ENCODE measurements at places on chromosomes 16 and 17.

GRCh38 chr17:29772981-29773380 is 150.3 kb upstream of the CORO6 start:
- no peak for DNase-seq

DNA sequence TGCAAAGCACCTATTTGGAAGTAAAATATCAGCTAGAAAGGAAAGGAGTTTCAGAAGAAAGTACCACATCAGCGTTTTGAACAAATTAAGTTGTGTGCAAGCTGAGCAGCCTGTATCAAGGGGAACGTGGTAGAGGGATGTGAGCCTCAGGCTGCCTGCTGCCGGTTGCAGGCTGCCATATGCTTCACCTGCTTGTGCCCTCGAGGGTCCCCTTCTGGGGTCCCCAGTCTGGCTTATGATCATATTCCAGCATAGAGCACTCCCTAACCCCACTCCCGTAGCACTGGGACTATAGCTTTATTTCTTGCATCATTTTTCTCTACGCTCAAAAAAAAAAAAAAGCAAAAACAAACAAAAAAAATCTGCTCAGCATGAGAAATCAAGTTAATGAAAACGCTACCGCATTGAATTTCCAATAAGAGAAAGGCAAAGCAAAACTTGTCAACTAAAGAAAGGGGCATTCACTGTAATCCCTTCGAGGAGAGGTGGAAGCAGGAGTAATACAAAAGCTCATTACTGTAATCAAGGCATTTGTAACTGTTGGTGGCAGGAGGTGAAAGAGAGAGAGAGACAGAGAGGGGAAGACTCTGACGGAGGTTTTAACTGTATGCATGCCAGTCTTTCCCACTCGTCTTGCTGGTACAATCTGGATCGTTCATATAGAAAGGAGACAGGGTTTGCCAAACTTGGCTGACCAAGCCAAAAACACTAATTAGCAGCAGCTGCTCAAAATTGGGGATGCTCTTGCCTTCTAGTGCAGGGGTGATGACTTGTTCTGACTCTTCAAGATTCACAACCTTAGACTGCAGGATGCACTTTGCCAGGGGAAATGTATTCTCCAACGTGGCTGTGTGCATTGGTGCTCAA is 258.2 kb upstream of the HSBP1 start:
- DNase-seq, result no peak

GRCh38 chr17:1289695-1290094 is 10.2 kb downstream of the TRARG1 start:
- no peak for DNase-seq

GRCh38 chr16:4915226-4915761 is 21.7 kb downstream of the PPL start:
- DNase-seq, result no peak

GRCh38 chr16:68378436-68379415 is 67.9 kb downstream of the PRMT7 start:
- DNase-seq, result no peak

GRCh38 chr17:40471846-40472732 is 28.8 kb downstream of the IGFBP4 start:
- DNase-seq, result no peak

DNA sequence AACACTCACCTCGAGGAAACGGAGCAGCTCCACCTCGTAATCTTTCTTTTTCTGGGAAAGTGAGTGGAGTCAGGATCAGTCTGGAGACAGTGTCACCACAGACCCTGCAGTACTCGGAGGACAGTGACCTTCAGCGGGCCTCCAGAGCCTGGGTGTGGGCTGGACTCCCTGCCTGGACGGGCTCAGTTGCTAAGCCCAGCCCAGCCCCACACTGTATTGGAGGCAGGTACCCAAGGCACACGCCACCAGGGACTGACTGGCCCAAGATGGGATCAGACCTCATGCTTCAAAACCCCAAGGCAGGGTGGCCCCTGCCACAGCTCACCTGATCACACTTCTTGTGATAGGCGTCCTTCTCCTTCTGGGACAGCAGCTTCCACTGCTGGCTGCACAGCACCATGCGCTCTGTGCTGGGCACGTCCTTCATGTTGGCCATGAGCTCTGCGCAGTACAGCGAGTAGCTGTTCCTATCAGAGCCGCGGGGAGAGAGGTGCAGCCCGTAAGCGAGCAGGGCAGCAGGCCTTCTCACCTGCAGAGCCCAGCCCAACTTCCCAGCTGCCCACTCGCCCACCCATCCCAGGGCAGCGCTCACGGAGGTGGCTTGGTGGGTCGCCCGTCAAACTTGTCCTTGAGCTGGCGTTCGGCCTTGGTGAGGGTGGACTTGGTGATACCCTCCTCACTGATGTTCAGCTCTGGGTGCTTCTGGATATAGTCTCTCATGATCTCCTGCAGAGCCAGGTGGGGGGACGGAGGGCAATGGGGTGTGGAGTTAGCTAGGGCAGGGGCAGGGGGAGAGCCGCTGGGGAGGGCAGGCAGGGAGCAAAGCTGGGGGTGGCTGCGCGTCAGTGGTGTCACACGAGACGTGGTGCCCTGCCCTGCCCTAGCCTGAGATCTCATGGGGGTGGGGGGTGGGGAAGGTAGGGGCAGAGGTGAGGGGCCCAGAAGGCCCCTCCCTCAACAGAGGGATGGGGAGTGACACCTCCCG is 7.9 kb downstream of the UBTF start:
- no peak for DNase-seq

- DNase-seq, result no peak
Observed at GRCh38 chr17:726271-726919, 6.0 kb upstream of the TLCD3A start.

DNA sequence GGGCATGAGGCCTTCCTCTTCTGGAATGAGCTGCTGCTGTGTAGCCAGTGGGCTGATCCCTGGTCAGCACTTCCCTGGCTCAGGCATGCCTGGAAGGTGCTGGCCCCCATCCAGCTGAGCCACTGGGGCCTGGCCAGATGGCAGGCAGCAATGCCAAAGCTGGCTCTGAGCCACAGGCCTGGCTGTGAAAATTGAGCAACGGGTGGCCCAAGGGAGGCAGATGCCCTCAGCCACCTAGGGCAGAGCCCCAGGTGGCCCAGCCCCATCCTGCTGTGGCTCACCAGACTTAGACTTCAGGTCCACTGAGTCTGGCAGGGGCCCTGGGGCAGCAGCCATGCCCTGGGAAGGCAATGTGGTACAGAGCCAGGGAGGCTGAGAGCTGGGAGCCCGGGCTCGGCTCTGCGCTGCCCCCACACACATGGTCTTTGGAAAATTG is 8.5 kb upstream of the CRHR1 start:
- DNase-seq, result peak; percentile 95

DNA sequence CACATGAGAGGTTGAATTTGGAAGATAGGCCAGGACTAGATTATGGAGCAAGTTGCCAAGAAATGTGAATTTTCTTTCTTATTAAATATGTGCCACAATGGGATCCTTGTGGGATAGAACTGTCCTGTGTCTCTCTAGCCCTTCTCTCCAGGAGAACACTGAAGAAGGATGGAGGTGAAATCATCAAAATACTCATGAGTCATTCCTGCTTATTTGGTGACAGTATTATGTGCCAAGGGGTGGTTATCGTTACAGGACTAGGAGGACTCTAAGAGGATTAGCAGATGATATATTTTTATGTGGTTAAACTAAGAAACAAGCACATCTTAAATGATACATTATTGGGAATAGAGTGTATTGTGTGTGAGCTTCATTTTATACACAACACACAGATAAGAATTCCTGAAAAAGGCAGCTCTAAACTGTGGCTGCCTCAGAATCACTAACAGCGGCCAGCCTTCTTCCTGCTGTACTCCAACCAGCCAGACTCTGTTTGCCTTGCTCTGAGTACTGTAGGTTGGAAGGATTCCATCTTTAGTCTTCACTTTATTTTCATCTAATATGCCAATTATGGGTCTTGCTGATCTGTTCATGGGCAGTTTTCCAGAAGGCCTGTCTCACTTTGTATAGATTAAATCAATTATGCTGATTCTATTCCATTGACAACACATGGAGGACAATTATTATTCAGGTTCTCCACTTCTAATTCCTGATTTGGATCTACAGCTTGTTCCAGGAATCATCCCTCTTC is 325.8 kb downstream of the ABCC12 start:
- no peak for DNase-seq

- DNase-seq, result no peak
Observed at GRCh38 chr17:27354491-27355081, 60.7 kb downstream of the WSB1 start.

DNA sequence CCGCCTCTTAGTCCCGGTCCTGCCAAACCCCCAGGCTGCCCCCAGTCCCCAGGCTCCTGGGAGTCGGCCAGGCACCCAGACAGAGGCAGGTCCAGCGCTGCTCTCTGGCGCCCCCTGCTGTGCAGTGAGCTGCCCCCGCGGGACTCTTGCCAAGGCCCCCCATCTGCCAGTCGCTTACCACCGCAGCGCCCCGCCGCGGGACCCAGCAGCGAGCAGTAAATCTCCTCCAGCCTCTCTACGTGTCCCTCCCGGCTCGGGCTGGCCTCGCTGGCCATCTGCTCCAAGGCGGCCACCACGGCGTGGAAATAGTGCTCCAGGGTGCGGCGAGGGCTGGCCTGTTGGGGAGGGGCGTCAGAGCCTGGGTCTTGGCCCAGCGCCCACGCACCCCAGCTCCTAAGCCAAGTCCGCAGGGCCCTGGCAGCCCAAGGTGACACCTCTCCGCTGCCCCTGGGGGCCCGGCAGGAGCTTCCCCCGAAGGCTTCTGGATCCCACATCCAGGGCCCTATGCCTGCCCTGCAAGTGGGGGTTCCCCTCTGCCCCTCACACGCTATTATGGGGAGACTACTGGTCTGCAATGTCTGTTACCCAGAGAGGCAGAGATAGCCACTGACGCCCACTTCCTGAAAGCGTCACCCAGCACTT is 33.7 kb upstream of the MFSD6L start:
- DNase-seq, result no peak

DNA sequence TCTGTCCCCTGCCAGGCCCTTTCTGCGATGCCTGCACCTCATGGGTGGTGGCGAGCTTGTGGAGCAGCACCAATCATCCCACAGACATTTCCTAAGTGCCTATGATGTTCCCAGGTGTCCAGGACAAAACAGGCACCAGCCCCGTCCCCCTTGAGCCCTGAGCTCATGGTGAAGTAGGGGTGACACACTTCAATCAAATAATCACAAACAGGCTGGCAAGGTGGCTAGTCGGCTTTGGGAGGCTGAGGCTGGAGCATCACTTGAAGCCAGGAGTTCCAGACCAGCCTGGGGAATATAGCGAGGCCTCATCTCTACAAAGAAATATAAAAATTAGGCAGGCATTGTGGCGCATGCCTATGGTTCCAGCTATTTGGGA is 748 bp upstream of the PRSS8 start:
- DNase-seq, result no peak

DNA sequence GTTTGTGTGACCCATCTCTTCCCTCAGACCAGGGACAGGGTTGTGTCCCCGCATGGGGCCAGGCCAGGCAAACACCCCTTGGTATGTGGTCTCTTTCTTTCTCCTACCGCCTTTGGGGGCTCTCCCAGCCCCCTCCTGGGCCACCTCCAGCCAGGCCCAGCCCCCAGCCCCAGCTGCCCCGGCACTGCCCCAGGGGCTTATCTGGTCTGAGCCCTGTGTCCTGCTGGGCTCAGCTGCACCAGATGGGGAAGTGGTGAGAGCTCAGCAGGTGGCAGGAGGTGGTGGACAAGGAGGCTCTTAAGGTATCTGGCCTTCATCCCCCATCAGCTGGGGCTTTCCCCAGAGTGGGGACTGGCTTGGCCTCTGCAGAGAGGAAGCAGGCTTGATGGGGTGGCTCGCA is 8.7 kb downstream of the ADAM11 start:
- no peak for DNase-seq

GRCh38 chr17:27559506-27560481 is 71.2 kb upstream of the LGALS9 start:
- DNase-seq, result peak; percentile 17

GRCh38 chr17:67784364-67785121 is 40.8 kb upstream of the BPTF start:
- no peak for DNase-seq

DNA sequence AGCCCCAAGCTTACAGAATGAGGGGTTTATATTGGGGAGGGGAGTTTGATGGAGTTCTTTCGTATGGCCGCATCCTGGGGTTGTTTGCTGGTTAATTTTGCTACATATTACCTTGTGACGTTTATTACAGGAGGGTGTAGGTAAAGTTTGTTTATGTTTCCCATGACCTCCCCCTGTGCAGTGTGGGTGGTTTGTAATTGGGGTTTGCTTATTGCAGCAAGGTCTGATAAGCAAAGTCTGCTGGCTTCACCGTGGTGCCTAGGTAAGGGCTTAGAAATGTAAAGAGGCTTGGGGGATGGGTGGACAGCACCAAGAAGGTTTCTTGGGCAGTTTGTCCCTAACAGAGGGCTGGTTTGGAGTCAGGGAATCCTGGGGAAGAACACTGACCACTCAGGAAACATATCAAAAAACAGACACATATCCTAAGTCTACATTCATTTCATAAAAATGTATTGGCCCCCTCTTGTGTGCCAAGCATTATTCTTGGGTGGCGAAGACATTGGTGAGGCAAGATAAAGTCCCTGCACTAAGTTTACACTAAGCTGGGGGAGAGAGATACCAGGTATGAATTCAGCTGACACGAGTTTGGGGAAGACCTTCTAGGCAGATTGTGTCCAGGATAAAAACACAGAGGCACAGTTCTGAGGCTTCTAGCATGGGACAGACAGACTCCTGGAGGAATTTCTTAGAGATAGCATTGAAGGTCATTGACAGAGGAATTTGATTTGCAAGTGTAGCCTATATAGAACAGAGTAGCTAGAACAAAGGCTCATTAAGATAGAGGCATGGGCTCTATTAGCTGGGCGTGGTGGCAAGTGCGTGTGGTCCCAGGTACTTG is 9.5 kb downstream of the ZNF764 start:
- DNase-seq, result no peak

DNA sequence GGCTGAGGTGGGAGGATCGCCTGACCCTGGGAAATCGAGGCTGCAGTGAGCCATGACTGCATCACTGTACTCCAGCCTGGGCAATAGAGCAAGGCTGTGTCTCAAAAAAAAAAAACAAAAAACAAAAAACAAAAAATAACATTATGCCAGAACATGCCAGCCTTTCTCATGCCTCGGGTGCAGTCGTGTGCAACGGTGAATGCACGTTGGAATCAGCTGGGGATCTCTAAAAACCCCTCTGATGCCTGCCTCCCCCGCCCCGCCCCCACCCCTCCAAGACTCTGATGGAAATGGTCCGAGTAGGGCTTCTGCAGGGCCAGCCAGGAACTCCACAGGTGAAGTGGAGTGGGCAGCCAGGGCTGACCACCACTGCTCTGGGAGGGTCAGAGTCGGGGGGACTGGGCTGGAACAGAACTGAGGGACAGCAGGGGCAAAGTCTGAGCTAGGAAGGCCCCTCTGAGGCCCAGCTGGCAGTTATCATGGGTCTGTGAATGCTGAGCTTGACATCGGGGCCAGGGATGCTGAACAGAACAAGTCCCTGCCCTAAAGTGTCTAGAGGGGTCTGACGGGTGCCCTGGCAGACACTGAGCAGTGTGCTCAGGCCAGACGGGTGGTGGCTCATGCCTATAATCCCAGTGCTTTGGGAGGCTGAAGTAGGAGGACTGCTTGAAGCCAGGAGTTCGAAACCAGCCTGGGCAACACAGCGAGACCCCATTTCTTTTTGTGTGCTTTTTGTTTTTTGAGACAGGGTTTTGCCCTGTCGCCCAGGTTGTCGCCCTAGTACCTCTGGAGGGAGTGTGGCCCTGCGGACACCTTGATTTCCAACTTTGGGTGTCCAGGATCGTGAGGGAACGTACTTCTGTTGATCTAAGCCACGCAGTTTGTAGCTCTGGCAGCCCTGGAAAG is 193.4 kb upstream of the GSE1 start:
- DNase-seq, result no peak

- DNase-seq, result no peak
Observed at GRCh38 chr17:82974136-82974952, 105.1 kb upstream of the METRNL start.
